ENCODE measurements at places on chromosomes 5 and 9.

DNA sequence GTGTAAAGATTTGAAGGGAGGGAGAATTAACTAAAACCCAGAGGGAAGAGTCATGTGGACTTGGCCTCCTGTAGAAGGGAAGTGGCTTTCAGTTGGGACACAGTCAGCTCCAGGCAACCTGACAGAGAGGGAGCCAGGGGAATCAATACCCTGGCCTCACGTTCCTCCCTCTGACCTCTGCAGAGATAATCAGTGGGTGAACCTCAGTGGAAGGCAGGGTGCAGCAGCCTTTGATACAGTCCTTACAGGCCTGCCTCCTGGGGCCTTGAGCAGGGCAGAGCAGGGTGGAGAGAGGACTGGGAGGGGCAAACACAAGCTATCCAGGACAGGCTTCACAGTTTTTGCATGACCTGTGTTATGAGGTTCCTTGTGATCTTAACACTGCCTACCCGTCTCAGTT, 61.9 kb upstream of the GPBP1 start:
- DNase-seq: no peak

- DNase-seq: no peak
These were observed 177.1 kb downstream of the ATP10B start for GRCh38 chr5:160674901-160675300.

DNA sequence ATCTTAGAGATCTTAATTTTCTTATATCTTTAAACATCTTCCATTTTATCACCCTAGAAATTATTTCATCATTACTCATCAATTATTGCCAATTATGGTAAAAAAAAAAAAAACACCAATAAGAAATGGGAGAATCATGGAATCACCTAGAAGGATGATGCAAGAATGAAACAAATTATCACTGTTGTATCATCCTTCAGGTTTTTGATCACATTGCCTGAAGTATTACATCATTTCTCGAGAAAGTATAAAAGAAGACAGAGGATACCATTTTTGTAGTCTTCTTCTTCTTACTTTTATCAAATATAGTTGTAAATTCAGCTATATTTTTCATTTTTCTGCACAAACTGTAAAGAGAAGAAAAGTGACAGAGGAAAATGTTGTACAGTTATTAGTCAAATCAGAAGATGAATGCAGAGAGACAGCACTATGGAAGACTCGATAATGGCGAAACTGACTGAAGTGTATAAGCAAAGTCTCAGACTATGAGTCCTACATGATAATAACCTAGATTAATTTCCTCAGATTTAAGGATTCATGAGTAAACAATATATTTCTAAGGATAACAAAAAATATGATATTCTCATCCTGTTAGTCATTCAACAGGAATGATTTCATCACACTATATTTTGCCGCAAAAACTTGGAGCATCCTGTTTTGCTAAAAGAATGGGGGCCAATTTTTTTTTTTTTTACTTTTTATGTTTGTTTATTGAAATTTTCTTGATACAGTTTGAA, 5.9 kb upstream of the STC2 start:
- no peak for DNase-seq

DNA sequence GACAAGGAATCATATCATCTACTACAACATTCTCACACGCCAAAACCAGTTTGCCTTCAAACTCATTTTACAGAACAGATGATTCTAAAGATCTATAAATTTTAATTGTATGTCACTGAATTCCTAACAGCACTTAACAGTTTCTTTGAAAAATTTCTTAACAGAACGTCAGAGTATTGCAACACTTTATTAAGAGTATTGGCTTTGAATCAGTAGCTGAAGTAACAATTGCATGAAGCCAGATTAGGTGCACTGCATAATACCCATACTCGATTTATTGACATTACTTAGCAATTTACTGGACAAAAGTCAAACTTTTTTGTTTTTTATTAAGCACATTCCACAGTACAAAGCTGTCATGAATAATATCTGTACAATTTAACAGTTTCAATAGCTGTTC, 75.8 kb downstream of the SMIM23 start:
- DNase-seq: no peak

DNA sequence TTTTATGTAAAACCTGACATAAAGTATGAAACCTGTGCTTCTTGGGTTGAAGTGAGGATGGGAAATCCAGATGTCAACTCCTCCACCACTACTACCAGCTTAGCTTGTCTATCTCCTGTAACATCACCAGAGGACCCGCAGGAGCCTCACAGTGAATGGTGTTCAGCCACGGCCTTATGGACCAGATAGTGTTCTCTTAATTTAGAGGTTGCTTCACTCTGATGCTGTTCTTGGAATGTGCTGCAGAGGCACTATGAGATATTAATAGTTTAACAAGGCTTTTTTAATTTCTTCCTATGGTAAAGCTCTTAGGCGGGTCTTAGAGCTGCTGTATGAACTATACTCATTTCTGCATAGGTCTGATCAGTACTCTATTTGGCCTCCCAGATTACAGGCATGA, 27.9 kb downstream of the NFX1 start:
- no peak for DNase-seq

- DNase-seq: no peak
These were observed 3.7 kb upstream of the SVEP1 start for GRCh38 chr9:110583237-110583636.

DNA sequence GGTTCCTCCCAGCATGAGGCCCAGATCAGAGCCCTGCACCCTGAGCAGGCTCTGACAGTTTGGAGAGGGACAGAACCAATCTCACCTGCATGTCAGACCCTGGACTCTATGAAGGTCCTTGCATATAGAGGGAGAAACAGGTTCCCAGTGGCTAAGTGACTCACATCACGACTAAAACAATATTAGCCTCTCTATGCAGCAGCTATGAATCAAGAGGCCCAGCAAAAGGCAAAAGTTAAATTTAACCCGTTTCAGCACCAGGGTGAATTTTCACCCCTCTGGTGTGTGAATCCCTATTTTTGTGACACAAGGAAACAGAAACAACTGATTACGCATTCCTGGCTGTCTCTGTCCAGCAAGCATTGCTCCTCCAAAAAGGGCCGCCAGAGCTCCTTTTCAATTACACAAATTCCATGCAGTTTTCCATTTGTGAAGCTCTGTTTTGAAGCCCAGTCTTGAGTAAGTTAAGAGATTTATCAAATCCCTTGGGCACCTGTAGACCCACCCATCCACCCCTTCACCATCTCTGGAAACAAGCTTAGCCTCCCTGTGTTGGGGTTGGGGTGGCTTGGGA, 136.6 kb downstream of the GABBR2 start:
- peak; percentile 30 for DNase-seq

DNA sequence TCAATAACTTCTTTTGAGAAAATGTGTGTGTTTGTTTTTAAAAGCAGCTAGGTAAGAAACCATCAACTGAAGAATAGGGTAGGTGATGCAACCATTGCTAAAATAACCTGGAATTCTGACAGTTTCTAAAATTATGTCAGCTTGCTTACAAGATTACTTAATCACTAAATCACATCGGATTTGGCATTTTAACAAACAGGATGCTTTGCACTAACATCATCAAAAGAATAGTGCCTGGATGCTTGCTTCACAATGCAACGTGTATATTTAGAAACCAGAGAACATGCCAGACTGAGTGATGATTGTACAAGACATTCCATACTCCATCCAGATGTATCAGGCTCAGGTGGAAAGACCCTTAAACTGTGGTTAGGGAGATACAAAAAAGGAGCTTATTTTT, 43.9 kb downstream of the PAM start:
- DNase-seq: no peak

DNA sequence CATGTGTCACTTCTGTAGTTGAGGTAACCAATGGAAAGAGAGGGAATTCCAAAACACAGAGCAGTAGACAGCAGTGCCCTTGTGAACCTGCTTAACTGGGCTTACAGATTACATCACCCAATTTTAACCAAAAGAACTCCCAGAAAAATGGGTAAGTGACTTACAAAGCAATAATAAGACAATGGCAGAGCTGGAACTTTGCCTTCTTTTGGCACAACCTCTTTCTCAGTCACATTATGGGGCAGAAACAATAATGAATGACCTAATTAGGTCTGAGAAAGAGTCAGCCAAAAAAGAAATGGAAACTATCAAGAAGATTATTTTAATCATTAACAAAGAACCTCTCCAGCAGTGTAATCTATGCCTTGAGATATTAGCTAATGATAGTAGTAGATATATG, 146.5 kb downstream of the SPATA31D1 start:
- no peak for DNase-seq

DNA sequence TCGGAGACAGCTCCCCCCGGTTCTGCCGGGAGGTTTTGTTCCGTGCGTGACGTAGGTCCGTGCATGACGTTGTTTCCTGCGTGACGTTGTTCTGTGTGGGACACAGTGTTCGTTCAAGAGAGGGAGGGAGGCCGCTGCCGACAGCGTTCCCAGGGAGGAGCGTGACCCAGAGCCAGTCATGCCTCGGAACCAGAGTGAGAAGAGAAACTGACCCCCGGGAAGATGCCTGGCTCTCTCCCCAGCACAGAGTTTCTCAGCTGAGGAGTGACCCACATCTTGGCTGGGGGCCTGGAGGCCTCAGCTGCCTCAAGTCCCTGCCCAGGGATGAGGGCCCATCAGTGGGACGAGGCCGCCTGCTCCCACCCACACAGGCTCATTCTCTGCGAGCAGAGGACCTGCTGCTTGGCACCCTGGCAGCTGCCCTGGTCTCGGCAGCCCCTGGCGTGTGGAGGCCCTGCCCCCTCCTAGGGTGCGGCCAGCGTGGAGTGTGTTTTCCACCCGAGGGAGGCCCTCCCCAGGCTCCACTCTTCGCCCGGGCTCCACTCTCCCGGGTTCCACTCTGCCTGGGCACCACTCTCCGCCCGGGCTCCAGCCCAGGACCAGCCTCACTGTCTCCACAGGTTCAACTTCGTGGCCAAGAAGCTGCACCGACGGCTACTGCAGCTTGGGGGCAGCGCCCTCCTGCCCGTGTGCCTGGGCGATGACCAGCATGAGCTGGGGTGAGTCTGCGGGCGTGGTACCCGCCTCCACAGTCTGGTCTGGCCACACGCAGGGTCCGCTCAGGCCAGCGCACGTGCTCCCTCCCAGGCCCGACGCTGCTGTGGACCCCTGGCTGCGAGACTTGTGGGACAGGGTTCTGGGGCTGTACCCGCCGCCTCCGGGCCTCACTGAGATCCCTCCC, 7.9 kb downstream of the NDOR1 start:
- DNase-seq: no peak

DNA sequence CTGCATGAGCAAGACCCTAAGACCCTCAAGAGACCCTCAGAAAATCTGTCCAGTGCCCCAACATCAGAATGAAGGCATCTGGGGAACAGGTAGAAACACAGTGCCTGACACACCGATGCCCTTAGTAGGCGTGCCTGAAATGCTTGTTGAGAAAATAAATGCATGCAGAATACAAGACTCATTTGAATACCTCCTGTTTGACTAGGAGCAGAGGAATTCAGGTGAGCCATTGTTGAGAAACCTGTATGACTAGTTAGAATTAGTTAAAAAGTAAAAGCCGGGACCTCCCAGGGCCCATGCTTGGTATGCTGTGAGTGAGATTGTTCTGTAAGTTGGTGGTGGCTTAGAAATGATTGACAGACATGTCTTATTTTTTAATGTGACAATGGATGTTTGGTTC, 55.0 kb downstream of the WWC1 start:
- no peak for DNase-seq

DNA sequence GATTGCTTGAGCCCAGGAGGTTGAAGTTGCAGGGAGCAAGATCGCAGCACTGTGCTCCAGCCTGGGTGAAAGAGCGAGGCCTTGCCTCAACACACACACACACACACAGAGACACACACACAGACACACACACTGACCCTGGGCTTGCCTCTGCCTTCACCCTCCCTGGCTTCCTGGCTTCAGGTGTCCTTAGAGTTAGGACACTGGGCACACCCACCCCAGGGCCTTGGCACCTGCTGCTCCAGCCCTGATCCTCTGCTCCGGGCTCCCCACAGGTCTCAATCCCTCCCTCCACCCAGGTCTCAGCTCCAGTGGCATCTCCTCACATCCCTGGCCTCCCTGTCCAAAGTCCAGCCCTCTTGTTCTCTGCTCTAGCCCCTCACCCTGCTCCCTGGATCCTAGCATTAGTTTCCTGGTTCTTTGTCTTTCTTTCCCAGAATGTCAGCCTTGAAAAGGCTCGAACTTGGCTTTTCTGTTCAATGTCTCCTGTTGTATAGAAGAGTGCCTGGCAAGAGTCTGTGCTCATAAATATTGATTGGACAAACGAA, 212.9 kb downstream of the C9orf50 start:
- no peak for DNase-seq

DNA sequence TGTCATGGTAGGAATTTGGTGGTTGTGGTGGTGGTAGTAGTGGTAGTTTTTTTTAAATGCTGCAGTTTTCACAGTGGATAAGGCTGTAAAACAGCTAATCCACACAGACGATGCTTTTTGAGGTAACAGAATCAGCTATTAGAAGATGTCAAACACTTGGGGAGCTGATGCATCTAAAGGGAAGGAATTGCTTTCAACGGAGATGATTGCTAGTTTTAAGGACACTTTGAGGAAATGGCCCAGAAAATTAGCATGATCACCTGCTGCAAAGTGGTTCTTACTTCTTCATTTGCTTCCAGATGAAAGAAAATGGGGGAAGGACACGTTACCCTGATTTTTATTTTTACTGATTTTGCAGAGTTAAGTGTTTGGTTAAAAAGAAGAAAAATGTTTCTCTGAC, 178.2 kb upstream of the ATP10B start:
- no peak for DNase-seq

DNA sequence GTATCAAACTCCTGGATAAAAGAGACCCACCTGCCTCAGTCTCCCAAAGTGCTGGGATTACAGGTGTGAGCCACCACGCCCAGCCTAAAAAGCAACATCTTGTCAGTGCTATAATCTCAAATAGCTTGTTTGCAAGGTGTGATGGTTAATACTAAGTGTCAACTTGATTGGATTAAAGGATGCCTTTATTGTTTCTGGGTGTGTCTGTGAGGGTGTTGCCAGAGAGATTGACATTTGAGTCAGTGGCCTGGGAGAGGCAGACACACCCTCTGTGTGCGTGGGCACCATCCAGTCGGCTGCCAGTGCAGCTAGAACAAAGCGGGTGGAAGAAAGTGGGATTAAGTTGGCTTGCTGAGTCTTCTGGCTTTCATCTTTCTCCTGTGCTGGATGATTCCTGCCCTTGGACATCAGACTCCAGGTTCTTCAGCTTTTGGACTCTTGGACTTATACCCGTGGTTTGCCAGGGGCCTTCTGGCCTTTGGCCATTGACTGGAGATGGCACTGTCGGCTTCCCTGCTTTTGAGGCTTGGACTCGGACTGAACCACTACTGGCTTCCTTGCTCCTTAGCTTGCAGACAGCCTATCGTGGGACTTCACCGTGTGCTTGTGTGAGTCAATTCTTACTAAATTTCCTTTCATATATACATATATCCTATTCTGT, 28.1 kb downstream of the TARS1 start:
- DNase-seq: no peak

GRCh38 chr5:14396066-14396465, 185.5 kb upstream of the OTULINL start:
- DNase-seq: no peak

- DNase-seq: no peak
These were observed 210.9 kb downstream of the AOPEP start for GRCh38 chr9:94937214-94937903.

GRCh38 chr5:91026466-91026865, 356.7 kb downstream of the ARRDC3 start:
- no peak for DNase-seq

GRCh38 chr5:177995691-177996595, at the start of gene PROP1:
PROP1 (minus strand) TSS chr5:177996242; CDS start chr5:177995933, 309 bp downstream.
- DNase-seq: peak; percentile 29

Measured in ecto neural progenitor cell (in vitro differentiated cells).